ENCODE measurements at places on chromosomes 1 and 21.
A peak's percentile ranks its signal among the peaks of the same experiment; 100 is the strongest.

DNA sequence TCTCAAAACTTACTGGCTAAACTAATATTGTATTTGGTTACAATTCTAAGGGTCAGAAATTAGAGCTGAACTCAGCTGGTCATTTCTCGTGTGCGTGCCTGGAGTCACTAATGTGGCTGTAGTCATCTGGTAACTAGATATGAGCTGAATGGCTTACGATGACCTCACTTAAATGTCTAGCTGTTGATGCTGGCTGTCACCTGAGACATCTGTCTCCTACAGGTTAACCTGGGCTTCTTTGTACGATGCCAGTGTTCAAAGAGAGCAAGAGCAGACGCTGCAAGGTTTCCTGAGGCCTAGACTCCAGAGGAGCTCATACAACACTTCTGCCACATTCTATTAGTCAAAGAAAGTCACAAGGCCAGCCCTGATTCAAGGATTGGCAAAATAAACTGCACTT, 17.1 kb upstream of the ALG6 start:
- no peak for DNase-seq

DNA sequence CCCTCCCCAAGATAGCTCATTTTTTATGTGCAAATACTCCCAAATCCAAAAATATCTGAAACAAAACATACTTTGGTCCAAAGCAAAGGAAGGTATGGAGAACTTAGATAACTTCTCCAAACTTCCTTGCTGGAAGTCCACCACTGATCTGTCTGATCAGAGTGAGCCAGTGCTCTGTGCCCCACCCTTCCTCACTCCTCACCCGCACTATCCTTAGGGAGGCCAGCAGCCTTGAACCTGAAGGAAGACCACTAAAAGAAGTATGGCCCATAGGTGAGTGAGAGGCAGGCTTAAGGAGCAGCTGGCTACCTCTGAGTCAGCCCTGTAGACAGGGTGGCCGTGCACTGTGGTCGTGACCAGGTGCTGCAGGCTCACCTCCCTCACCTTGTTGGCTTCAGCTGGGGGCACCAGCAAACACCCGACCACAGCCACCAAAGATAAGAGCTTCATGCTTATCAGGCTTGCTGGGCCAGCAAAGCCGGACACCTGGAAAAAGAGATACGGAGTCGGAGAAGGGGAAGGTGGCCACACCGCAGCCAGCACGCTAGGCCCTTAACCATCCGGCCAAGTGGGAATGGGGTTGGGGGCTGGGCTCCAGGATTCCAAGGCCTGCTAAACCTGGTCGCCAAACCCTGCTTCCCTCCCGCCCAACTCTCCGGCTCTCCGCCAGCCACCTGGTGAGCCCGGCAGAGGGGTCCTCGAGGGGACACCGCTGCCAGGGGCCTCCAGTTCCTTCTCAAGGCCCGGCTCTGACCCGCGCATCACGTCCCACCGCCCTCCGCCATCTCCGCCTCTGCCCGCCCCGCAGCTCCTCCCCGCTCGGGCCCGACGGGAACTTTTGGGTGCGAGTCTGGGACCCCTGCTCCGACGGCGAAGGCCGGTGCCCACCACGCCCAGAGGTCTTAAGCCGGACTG, 543 bp downstream of the TMEM9 start:
- no peak for DNase-seq

DNA sequence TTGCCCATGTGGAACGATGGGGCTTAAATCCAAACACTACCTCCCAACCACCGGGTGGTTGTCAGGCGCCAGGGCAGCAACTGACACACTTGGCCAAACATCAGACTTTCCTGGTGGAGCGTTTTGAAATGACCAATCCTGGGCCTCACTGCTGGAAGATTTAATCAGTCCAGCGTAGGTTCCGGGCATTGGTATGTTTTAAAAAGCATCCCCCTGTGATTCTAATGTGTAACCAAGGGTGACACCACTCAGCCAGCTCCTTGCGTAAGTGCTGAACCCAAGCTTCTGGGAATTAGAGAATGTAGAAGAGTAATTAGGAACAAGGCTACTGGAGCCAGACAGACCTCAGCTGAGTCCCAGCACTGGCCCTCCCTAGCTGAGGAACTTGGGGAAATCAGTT, 44.8 kb upstream of the KAZN start:
- DNase-seq = no peak

- DNase-seq = no peak
Observed at GRCh38 chr1:12342401-12343003, 112.7 kb downstream of the VPS13D start.

- DNase-seq = no peak
Observed at GRCh38 chr1:78369546-78369945, 121.2 kb upstream of the PTGFR start.

DNA sequence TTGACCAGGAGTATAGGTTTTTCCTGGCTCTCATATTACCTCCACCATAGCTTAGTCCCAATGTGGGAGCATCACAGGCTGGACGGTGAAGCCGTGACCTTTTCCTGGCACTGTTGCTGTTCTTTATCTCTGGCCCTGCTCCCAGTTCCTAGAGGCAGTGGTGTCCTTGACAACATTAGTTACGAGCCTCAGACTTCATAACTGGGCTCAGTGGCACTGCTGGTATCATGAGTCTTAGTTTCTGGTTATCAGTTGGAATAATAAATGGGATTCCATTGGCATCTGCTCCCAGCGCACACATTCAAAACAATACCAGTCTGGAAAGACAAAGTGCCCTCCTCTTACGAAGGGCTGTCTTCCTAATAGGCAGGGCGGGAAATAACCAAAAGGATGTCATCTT, 8.0 kb downstream of the RNPEP start:
- no peak for DNase-seq

- DNase-seq = no peak
Observed at GRCh38 chr1:36398370-36398977, 766 bp upstream of the LSM10 start.

GRCh38 chr1:32977546-32978087, 13.0 kb upstream of the RNF19B start:
- DNase-seq = no peak

- no peak for DNase-seq
Observed at GRCh38 chr1:192811594-192812239, 2.9 kb downstream of the RGS2 start.

DNA sequence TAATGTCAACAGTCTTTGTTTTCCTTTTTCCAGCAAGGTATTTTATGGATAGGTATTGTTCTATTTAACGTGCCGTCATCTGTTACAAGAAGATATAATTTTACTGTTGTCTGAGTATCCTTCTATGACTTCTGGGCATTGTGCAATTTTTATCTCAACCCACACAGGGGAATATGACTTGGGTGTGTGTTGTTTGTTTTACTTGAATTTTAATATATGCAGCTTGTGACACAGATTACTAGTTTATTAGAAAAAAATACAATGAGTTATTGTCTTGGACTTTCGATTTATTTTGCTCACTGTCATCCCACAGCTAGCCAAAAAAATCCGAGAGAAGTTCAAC, 111.9 kb downstream of the CACHD1 start:
- DNase-seq = no peak

DNA sequence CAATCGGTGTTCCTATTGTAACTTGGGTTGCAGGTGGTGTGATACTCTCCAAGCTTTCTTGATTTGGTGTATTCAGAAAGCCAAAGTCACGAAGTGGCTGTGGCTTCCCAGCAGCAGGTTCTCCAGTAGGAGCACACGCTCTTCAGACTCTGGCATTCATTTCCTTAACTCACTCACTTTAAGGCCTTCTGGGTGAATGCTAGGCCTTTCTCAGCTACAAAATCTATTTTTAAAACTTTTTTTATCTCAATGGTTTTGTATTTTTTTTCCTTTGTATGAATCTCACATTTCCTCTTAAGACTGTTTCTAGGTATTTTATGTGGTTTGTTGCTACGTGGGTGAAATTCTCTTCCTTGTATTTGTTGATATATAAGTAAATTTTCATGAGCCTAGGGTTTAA, 22.9 kb upstream of the PKN2 start:
- no peak for DNase-seq

- DNase-seq = peak; percentile 58
Observed at GRCh38 chr1:232538224-232538942, 91.5 kb downstream of the SIPA1L2 start.

DNA sequence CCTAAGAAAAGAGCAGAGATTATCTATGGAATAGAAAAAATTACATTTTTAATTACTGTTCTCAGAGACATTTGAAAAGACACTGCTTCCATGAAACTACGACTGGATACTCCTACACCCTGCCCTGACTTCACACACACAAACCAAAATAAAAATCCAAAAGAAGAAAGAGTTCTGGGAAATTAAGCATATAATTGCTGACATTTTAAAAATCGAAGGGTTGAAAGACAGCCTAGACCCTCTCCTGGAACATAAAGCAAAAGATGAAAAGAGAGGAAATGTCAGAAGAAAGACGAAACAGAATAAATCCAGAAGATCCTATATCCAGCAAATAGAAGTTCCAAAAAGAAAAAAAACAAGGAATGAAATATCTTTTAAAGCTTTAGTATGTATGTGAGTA, 32.8 kb upstream of the EEIG2 start:
- DNase-seq = no peak

- peak; percentile 57 for DNase-seq
Observed at GRCh38 chr1:15100121-15100879, 53.2 kb upstream of the TMEM51 start.

GRCh38 chr21:45406801-45407628, 2.0 kb downstream of the COL18A1 start:
- no peak for DNase-seq

DNA sequence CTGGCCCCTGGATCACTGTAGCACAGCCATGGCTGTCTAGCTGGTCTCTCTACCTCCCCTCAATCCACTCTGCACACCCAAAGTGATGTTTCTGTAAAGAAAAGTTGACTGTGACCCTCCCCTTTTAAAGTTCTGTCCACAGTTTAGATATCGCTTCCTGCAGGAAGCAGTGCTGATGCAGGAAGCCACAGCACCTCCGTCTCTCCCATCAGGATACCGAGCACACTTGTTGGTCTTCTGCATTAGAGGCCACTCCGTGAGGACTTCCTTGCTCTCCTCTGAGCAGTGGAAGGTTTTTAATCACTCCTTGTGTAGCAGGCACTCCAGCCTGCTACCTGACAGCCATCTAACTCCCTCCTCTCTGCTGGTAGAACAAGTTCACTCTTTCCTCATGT, 69.5 kb downstream of the GADD45A start:
- no peak for DNase-seq

GRCh38 chr1:228471154-228471761, 15.9 kb upstream of the RNF187 start:
- DNase-seq = no peak

- DNase-seq = no peak
Observed at GRCh38 chr1:228148196-228148861, 1.4 kb upstream of the GJC2 start.

GRCh38 chr1:105027838-105028471, 1278.3 kb downstream of the AMY1C start:
- no peak for DNase-seq

DNA sequence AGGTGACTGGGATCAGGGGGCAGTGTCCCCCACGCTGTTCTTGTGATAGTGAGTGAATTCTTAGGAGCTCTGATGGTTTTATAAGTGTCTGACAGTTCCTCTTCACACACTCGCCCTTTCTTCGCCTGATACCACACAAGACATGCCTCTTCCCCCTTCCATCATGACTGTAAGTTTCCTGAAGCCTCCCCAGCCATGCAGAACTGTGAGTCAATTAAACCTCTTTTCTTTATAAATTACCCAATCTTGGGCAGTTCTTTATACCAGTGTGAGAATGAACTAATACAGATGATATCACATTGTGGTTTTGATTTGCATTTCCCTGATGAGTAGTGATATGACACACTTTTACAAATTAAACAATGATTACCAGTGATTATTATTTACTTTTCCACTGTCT, 229.9 kb downstream of the AKT3 start:
- no peak for DNase-seq

DNA sequence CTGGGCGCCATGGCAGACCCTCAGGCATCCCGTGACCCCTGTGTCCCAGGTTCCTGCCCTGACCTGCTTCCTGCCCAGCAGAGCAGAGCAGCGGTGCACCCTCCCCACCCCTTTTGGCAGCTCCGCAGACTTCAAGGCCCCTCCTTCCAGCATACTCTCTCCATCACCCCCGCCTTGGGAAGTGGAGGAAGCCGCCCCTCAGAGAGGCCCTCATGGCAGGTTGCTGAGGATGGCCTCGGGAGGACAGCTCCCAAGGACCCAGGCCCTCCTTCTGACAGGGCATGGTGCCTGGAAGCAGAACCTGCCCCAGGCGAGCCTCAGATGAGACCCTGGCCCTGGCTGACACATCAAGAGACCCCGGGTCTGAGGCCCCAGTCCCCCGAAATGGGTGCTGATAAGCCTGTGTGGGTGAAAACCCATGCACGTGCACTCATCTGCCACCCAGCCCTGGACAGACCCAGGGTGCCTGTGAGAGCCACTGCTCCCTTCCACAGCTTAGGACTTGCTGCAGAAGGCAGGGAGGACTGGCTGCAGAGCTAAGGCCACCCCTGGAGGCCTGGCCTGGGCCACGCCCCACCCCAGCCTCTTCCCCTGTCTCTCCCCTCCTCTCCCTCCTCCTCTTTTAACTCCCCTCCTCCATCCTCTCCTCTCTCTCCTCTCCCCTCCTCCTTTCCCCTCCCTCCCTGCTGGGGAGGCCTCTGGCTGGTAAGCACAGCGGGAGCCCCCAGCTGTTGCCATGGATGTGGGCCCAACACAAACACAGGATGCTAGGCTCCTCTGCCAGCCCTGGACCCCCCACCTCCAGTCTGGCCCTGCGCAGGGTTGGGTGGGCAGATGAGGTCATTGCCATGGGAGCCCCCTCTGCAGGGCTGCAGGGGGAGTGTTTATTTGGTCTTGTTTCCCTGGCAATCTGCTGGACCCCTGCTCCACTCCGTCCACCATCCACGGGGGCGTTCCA, 33.7 kb downstream of the WNT9A start:
- no peak for DNase-seq

- peak; percentile 66 for DNase-seq
Observed at GRCh38 chr1:229514578-229515275, 6.6 kb upstream of the NUP133 start.

- no peak for DNase-seq
Observed at GRCh38 chr1:155962599-155963211, 15.6 kb downstream of the ARHGEF2 start.

DNA sequence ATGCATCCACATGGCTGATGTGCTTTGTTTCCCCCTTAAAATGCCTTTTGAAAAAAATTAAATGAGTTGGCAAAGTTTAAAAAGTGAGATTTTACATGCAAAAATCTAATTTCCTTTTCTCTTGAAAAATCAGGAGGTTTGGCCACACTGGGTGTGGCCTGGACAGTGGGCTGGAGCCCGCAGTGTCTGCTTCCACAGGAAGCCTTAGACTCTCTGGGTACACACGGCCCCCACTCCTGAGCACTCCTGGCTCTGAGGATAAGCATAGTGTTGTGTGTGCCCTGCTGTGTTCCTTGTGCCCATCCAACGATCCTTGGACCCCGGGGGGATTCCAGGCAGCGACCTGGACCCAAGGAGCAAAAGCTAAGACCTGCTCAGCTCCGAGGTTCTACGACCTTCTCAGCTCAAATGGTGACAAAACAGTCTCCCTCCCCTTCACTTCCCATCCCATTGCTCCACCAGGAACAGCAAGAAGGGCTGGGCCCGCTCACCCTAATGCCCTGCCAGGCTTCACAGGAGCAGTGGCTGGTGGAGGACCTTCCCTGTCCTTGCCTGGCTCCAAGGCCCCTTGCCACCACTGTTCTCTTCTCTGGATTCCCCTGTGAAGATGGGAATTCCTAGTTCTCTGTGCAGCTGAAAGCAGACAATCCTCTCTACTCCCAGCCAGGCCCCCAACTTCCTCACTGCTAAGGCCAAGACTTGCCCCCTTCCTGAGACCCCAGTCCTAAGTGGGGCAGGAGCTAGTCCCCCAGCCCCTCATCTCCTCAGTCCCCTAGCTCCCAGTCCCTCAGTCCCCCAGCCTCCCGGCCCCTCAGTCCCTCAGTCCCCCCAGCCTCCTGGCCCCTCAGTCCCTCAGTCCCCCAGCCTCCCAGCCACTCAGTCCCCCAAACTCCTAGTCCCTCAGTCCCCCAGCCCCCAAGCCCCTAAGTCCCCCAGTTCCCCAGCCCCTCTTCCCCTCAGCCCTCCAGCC, 395.8 kb downstream of the PTPRU start:
- DNase-seq = no peak
